Uterine smooth muscle cell (primary cell): ENCODE measurements at places on chromosomes 3 and 15. TPM values are rescaled to one million over a fixed set of nuclear protein-coding genes. Genes with fewer than 3 reads are reported as not detected.

LRTM1 gene
- not detected in 2 replicates for total RNA-seq

ADAMTS17 gene
- total RNA-seq, result 0.11 and 0.25 TPM in 2 replicates

TRIM42 gene
- total RNA-seq, result not detected in 2 replicates

VPS39 gene
- 50.1 and 61.4 TPM in 2 replicates for total RNA-seq

BTLA gene
- total RNA-seq, result 0.12 TPM in 1 of 2 replicates, not detected in the other

CNTN4 gene
- 0.12 and 1.00 TPM in 2 replicates for total RNA-seq

SNURF gene
- 3.8 and 7.9 TPM in 2 replicates for total RNA-seq

SLC9A9 gene
- 8.0 and 8.9 TPM in 2 replicates for total RNA-seq

CTXN2 gene
- total RNA-seq, result not detected in 2 replicates

THBS1 gene
- 214 and 454 TPM in 2 replicates for total RNA-seq

POTEB3 gene
- total RNA-seq, result not detected in 2 replicates

CSPG5 gene
- total RNA-seq, result under 0.01 and 0.22 TPM in 2 replicates

TRH gene
- total RNA-seq, result not detected in 2 replicates

PLA2G4E gene
- not detected in 2 replicates for total RNA-seq

CALML4 gene
- 1.1 and 1.3 TPM in 2 replicates for total RNA-seq

APBA2 gene
- total RNA-seq, result 2.9 and 10.7 TPM in 2 replicates

CHDH gene
- total RNA-seq, result 0.44 and 0.62 TPM in 2 replicates

MNS1 gene
- total RNA-seq, result 1.5 and 3.9 TPM in 2 replicates

ECE2 gene
- total RNA-seq, result under 0.01 TPM in 1 of 2 replicates, not detected in the other

FSD2 gene
- total RNA-seq, result not detected in 2 replicates

GUCA1C gene
- not detected in 2 replicates for total RNA-seq

AMIGO3 gene
- 1.1 TPM in 1 of 2 replicates, not detected in the other for total RNA-seq

CCDC32 gene
- 18.2 and 19.1 TPM in 2 replicates for total RNA-seq

TJP1 gene
- total RNA-seq, result 69.2 and 69.4 TPM in 2 replicates

SNX22 gene
- total RNA-seq, result 0.33 and 0.87 TPM in 2 replicates

ST3GAL6 gene
- total RNA-seq, result 4.1 and 12.9 TPM in 2 replicates

MLH1 gene
- 52.7 and 67.7 TPM in 2 replicates for total RNA-seq

GABRA5 gene
- 0.50 TPM in 1 of 2 replicates, not detected in the other for total RNA-seq

TUSC7 gene
- not detected in 2 replicates for total RNA-seq

TF gene
- total RNA-seq, result under 0.01 TPM in 2 replicates

CRYGS gene
- total RNA-seq, result 1.00 and 2.1 TPM in 2 replicates

NDUFB5 gene
- total RNA-seq, result 88.2 and 103 TPM in 2 replicates

VGLL3 gene
- total RNA-seq, result 11.2 and 25.5 TPM in 2 replicates

ZNF620 gene
- total RNA-seq, result 0.87 and 1.1 TPM in 2 replicates

ITGA11 gene
- total RNA-seq, result 2.8 and 13.0 TPM in 2 replicates

ISLR gene
- 30.2 and 39.7 TPM in 2 replicates for total RNA-seq

CAPN3 gene
- total RNA-seq, result 0.44 and 1.6 TPM in 2 replicates

IL1RAP gene
- 5.9 and 9.7 TPM in 2 replicates for total RNA-seq

MEX3B gene
- total RNA-seq, result 2.2 and 6.4 TPM in 2 replicates

SLC12A8 gene
- total RNA-seq, result 3.2 and 6.9 TPM in 2 replicates

GRM7 gene
- under 0.01 and 0.22 TPM in 2 replicates for total RNA-seq

NDUFB4 gene
- total RNA-seq, result 16.3 and 23.4 TPM in 2 replicates

STAC gene
- total RNA-seq, result 7.7 and 10.2 TPM in 2 replicates
